NCI-H2171 treated with DMSO at 0.1 percent for 48 hours (cell line): ENCODE measurements at places on chromosomes 7 and 10.

DNA sequence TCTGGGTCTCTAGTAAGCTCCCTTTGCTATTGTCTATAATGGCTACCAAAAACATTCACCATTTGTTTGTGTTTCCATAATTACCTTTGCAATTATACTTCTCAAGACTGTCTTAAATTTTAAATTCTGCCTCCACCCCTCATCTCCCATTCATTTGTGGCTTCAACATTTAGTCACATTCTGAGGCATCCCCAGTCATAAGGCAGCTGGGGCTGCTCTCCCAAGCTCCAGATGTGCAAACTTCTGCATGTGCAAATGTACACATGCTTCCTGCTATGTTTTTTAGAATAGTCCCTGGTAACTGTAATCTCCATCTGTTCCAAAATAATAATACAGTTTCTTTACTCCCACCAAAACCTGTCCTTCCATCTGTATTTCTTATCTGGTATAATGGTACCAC, 97.3 kb downstream of the CDK6 start:
- DNase-seq: no peak

DNA sequence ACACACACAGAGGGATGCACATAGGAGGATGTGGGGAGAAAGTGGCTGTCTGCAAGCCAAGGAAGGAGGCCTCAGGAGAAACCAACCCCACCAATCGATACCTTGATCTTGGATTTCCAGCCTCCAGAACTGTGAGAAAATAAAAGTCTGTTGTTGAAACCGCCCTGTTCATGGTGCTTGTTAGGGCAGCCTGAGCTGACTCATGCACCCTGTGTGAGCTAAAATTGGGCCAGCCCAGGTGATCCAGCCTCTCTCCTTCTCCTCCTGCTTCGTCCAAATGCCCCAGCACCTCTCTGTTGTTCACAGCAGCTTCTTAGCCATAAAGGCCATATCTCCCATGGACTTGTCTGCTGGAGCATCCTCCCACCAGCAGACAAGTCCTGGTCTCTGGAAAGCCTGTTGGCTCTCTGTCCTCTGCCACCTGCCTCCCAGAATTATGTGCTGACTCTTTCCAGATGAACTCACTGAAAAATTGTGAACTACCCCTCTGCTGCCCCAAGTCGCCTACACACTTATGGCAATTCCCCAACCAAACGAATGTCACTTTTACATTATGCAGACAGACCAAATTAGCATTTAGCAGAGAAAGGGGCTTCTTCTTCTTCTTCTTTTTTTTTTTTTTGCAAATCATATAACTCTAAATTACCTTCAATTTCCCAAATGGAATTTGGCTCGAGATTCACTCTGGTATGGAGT, 30.2 kb upstream of the CARD11 start:
- no peak for DNase-seq

DNA sequence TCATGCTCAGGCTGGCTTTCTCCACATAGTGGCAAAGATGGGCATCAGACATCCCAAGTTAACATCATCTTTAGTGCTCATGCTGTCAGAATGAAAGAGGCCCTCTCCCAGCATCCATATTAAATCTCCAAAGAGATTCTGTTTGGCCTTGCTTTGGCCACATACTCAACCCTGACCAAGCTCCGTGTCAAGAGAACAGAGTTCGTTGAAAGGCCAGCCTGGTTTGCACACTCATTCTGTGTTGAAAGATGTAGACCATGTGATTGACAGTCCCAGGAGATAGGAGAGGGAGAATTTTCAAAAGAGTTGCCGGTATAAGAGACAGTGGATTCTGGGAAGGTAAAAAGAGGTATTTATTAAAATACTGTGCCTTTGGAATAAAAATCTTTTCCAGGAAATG, 19.7 kb downstream of the MET start:
- no peak for DNase-seq

DNA sequence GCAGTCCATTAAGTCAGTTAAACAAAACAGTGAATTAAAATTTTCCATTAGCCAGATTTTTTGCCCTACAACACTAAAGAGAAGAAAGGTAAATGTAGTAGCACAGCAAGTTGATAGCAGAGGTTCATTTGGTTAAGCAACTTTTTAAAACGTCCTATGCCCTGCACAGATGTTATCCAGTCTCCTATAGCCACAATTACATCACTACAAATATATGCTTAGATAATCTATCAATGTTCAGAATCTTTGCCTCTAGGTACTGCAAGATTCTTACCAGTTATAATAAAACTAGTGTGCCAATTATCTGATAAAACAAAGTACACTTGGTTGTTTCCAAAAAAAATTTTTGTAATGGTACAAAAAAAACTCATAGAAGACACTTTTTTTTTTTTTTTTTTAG, 175.5 kb upstream of the MYO3A start:
- no peak for DNase-seq

GRCh38 chr10:112750427-112751167, 199.4 kb upstream of the TCF7L2 start:
- no peak for DNase-seq

- no peak for DNase-seq
These were observed 5.2 kb upstream of the EN2 start for GRCh38 chr7:155452505-155453295.

DNA sequence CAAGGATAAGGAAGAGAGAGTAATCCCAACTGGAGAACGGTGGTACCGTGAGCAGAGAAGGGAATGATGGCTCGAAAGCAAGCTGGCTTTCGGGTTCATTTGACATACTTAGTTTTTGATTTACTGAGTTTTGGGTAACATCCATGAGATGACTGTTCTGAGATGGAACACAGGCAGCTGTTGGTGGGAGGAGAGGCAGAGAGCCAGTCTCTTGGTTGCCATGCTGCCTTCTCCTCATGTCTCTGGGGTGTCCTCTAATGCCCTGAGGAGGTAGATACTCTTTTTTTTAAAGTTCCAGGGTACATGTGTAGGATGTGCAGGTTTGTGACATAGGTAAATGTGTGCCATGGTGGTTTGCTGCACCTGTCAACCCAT, 76.4 kb upstream of the NRP1 start:
- no peak for DNase-seq

DNA sequence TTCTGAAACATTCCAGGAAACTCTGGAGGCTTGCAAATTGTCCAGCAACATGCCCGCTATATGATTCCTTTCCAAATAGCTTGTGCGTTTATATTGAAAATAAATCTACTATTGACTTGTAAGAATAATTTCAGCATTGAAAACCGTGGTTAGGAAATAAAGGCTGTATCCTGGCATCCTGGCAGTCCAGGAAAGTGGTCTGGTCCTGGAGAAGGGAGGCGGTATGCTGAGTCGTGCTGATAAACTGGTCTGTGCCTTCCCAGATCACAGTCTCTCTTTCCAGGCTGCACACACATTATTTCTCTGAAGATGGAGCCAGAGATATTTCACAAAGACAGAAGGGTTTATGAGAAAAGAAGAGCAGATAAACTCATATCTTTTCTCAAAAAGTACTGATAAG, 350.1 kb upstream of the COBL start:
- no peak for DNase-seq

DNA sequence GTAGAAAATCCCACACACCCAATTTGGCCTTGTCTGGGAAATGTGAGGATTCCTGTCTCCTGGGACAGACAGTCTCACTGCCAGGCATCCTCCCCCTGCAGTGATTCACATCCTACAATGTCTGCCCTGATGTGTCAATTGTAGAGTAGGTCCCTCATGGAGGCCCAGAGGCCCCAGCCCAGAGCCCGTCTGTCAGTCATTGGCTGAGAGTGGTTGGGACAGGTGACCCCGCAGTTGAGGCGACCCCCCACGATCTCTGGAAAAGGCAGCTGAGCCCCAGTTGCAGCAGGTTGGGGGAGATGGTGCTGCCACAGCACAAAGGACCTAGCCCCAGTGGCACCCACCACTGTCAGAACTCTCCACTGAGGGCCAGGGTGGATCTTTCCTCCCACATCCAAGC, 84.3 kb upstream of the INSIG1 start:
- no peak for DNase-seq

GRCh38 chr10:131024259-131025131, 287.0 kb downstream of the TCERG1L start:
- no peak for DNase-seq

DNA sequence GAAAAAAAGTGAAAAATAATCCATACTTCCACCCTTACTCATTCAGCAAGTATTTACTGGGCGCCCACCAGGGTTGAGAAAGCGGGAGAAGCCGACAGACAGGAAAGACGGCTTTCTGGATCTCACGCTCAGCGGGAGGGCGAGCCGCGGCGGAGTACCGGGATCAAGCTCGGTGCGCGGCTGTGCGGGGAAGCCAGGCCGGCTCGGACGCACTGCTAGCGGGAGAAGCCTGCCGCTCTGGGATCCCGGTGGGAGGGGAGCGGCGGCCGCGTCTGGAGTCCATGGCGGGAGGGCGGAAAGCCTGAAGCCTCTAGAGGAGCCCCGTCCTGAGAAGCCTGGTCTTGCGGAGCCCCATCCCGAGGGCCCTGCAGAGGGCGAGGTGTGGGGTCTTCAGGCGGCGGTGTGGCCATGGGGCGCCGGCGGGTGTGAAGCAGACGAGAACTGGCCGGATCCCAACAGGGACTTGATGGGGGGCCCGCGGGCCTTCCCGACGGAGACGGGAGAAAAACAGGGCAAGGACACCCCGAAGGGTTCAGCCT, 82.9 kb downstream of the VIPR2 start:
- no peak for DNase-seq

- DNase-seq: no peak
These were observed 216.1 kb downstream of the TWIST1 start for GRCh38 chr7:18901351-18901750.

DNA sequence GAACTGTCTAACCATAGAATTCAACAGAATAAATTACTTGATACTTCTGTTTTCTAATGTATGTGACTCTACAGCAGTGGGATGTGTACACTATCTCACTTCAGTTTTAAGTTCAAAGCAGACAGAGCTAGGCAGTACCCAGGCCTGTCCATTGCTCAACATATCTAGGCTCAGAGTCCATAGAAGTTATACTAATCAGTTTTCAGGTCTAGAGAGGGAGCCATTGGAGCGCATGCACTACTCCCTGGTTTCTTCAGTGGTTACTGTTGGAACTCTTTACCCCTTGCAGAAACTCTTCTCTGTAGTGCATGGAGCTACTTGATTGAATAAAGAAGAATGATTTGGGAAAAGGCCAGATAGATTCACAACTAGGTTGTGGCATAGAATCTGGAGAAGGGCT, 4.4 kb downstream of the CD36 start:
- no peak for DNase-seq

GRCh38 chr10:109744020-109744419, 179.3 kb downstream of the XPNPEP1 start:
- DNase-seq: no peak

GRCh38 chr7:80847027-80847426, 71.8 kb downstream of the SEMA3C start:
- no peak for DNase-seq

DNA sequence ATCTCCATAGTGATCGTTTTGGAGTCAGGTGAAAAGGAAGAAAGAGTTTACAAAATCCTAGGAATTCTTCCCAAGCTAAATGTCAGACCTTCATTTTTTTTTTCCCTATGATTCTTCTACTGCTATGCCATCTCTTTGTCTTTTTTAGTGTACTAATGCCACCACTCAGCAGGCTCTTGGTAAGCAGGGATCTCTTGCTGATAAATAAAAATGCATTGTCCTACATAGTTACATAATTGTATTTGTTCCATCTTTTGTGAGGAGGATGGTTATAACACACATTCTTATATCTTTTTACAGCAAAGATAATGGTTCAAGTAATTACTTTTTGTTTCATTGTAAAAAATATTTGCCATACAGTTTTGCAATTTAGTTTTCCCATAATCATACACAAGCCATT, 36.8 kb upstream of the AFAP1L2 start:
- DNase-seq: no peak

GRCh38 chr7:20831451-20831850, 44.8 kb upstream of the SP8 start:
- DNase-seq: no peak

DNA sequence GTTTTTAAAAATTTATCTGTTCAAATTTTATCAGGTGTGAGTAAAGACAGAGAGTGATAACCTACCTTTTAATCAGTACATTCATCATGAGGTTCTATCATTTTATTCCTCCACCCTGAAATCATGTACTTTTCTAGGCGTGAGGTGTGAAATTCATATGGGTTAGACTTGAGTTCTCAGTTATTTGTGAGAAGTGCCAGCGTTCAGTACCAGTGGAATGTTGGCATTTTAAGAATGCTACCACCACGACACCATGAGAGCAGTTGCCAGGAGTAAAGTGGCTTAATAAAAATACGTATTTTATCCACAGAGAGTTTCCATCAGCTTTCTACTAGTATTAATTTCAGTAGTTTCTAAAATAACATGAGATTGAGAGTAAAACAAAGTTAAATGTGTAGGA, 104.1 kb upstream of the FERD3L start:
- no peak for DNase-seq

DNA sequence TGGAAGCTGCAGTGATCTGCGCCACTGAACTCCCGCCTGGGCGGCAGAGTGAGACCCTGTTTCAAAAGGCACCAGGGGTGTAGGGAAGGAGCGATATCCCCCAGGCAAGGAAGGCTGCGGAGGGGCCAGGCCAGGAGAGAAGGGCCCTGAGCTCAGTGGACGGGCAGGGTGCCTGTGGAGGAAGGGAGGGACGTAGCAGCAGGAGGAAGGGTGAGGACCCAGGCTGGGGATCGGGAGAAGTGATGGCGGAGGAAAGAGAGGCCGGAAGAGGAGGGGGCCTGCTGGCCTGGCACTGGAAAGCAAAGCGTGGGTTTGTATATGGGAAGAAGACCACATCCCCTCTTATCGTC, 45.6 kb downstream of the ALOX5 start:
- DNase-seq: no peak

DNA sequence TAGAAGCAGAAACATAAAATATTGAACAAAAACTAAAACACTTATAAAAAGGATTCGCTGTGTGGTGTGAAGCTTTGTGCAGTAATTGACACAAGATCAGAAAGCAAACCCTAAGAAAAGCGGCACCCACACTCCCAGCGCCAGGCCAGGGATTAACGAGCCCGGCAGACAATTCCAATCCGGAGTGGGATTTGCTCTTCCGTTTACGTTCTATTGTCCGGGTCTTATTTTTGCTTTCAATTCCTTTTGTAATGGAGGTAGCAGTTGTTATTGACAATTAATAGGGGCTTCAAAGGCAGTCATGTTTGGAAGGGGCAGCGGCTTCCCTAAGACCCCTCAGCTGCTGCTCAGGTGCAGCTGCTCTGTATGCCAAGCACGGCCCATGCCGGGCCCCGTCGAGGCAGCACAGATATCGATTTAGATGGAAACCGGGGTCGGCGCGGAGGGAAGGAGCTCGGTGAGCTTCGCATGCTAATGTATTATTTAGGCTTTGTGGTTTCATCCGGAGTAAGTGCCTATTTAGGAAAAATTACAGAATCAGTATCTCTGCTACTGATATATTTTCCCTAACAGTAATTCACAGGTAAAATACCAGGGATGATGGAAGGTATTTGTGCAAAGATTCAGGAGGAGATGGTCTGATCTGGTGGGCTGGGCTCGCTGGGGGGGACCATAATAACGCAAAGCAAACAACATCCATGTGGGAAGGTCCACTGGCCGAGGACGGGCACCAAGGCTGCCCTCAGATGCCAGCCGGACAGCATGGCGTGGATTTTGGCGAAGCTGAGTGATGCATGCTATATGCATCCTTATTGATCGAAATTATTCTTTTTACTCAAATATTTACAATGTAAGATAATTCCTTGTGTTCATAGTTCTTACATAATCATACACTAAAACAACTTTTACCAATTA, 561.7 kb downstream of the PTPRN2 start:
- no peak for DNase-seq
